ENCODE measurements at places on chromosomes 16 and 17.

GRCh38 chr16:22120440-22120839, 28.1 kb downstream of the VWA3A start:
- no peak for DNase-seq

- DNase-seq, result no peak
Measured at GRCh38 chr16:77967054-77967904, 55.1 kb upstream of the CLEC3A start.

DNA sequence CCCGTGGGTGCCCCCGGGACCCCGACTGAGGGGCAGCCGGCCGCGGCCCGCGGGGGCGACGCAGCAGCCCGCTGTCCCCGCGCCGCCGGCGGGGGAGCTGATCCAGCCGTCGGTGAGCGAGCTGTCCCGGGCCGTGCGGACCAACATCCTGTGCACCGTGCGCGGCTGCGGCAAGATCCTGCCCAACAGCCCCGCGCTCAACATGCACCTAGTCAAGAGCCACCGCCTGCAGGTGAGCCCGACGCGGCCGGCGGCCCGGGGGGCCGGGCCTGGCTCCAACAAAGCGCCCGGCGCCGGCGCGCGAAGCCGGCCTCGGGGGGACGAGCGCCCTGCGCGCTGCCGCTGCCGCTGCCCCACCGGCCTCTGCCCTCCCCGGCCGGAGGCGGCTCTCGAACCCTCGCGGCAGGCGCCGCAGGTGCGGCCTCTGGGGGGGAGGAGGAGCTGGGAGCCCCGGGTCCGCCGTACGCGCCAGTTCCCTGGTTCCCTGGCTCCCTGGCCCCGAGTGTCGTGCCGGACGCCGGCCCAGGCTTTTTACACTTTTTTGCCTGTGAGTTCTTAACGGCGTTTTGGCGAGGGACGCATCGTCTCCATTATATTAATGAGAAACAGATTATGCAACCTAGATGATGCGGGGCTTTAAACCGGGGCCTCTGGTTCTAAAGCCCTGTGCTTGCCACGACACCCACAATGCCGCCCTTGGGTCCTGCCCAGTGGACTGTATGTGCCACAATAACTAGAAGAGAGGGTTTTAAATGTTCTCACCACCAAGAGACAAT, 521 bp downstream of the ATMIN start:
- peak; percentile 82 for DNase-seq

GRCh38 chr16:73355981-73356380, 308.1 kb upstream of the ZFHX3 start:
- DNase-seq, result no peak

DNA sequence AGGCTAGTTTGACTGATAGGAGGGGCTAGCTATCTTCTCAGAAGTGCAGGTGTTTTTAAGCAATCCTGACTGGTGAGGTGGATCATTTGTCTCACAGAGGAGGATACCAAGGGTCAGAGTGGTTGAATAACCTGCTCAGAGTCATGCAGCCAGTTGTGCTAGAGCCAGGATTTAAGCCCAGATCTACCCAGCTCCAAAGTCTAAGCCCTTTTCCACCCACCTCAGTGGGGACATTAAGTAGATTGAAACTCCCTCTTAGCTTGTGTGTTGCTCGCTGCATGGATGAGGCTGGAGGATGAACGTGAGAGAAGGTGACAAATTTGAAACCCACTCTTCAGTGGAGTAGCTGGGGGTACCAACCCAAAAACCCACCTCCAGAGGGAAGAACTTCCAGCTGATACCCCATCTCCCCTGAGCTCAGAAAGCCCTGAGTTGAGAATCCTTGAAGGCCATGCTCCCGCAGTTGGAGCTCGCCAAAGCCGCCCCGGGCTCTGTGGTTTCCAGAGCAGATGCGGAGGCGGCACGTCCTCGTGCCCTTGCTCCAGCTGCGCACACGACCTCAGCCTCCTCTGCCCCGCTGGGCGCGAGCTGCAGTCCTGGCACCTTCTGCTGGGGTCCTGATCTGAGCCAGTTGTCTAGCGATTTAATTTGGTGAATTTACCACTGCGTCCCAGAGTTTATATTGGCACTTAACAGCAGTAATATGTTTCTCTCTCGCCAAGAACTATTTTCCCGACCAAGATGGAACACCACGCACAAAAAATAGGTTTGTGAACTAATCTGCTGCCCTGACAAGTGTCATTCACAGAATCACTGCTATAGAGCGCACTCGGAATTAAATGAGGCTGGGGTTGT, 159.5 kb downstream of the CCDC182 start:
- no peak for DNase-seq

- DNase-seq, result no peak
Measured at GRCh38 chr17:67132366-67132765, 88.0 kb downstream of the CACNG1 start.

GRCh38 chr16:64364894-64365293, 757.0 kb downstream of the CDH11 start:
- DNase-seq, result no peak
